ENCODE measurements at places on chromosomes 6 and 20.

DNA sequence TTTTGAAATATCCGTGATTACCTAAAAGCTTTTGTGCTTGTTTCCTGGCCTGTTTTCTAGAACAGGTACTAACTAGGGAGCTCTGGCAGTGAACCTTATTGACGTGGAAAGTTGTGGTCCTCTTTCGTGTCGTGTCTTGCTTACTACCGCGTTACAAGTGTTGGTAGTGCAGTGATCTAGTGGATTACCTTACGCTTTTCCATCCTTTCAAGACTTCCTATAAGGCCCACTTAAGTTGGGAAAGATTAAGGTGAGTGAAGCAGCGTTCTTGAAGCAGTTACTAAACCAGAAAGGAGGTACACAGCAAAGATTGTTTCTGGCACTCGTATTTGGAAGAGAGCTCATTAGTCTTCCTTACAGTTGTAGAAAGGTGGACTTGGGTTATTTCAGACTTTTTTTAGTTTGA lies 1.9 kb downstream of the PNRC1 start:
- H3K4me1 ChIP-seq: no peaks in the 10 kb centered on the region
- peak overlapping the region; percentile 100 for H3K27ac ChIP-seq
- H3K36me3 ChIP-seq: no peaks in the 10 kb centered on the region
- peak overlapping the region; percentile 84 for H3K4me3 ChIP-seq

- no peaks in the 10 kb centered on the region for H3K36me3 ChIP-seq
- no peak overlapping the region for H3K4me3 ChIP-seq
- H3K27me3 ChIP-seq: peaks cover 35% of the 10 kb centered on the region
- H3K4me1 ChIP-seq: peaks cover 58% of the 10 kb centered on the region
- H3K27ac ChIP-seq: peak overlapping the region; percentile 49
- DNase-seq: no peak
These were observed 2.4 kb upstream of the TNXB start for GRCh38 chr6:32111424-32112066.

DNA sequence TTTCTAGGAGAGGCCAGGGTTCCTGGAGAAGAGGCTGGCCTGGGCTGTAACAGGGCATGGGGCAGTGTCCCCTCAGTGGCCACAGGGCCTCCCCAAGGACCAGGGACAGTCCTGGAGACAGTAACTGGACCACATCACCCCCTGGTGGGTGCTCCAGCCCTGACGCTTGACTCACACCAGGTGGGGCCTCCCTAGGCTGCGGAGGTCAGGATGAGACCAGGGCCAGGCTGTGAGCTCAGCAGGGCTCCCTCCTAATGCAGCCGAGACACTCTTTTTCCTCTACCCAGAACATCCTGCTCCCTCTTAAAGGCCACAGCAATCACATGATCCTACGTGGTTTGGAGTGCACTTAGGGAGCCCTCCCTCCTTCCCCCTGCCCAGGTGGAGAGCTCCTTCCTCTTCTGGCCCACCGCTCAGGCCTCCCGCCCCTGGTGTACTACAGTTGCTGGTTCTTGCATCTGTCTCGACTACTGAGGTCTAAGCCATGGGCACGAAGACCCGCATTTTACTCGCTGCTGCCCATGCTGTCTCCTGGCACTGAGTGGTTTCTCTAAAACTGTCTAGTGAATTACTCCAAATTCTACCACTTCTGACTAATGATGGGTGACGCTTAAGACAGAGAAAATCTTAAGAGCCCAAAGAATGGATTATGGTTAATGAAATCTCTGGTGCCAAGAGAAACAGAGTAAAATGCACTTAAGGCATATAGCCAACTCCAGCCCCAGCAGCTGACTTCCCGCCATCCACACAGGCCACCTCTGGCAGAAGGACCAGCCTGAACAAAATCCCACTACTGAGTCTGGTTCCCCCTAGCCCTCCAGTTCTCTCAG lies 166.1 kb upstream of the CST7 start:
- H3K27ac ChIP-seq: no peak overlapping the region
- DNase-seq: no peak
- no peak overlapping the region for H3K4me3 ChIP-seq

DNA sequence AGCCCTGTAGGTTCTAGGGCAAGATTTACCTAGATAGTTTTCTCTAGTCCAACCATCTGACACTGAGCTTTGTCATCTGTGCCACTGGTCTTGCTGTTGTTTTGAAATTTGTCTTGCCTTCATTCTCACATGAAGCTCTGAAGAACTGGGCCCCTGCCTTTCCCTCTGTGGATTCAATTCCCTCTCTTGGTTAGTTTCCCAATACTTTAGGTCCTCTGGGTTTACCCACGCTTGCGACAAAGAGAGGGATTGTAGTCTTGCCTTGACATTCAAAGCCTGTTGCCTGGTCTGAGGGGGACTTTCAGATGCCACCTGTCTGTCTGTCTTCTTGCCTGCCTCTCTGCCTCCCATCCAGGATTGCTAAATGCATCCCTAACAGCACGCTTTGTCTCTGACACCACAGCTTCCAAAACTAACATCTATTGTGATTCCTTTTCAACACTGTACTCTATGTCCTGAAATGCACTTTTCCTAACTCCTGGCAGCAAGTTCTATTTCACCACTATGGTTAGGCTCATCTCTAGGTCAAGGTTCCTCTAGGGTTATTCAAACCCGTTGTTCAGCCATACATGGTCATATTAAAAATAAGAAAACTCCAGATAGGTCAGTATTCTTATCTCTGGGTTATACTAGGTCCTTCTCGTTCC lies 25.5 kb upstream of the MANEA start:
- no peak overlapping the region for H3K4me3 ChIP-seq
- H3K27ac ChIP-seq: no peak overlapping the region
- no peak for DNase-seq
- no peaks in the 10 kb centered on the region for H3K4me1 ChIP-seq
- no peaks in the 10 kb centered on the region for H3K36me3 ChIP-seq

- H3K27ac ChIP-seq: no peak overlapping the region
- no peak for DNase-seq
- H3K4me1 ChIP-seq: no peaks in the 10 kb centered on the region
- H3K27me3 ChIP-seq: no peaks in the 10 kb centered on the region
- H3K36me3 ChIP-seq: no peaks in the 10 kb centered on the region
These were observed 80.3 kb upstream of the CNKSR3 start for GRCh38 chr6:154590756-154591155.

GRCh38 chr6:72580281-72580940 lies 41.5 kb upstream of the KCNQ5 start:
- no peaks in the 10 kb centered on the region for H3K4me1 ChIP-seq
- DNase-seq: no peak
- no peak overlapping the region for H3K27ac ChIP-seq
- H3K27me3 ChIP-seq: no peaks in the 10 kb centered on the region
- H3K4me3 ChIP-seq: no peak overlapping the region
- H3K36me3 ChIP-seq: no peaks in the 10 kb centered on the region

- no peaks in the 10 kb centered on the region for H3K27me3 ChIP-seq
- peaks cover 89% of the 10 kb centered on the region for H3K36me3 ChIP-seq
- DNase-seq: no peak
- no peak overlapping the region for H3K4me3 ChIP-seq
- no peak overlapping the region for H3K27ac ChIP-seq
These were observed 47.9 kb downstream of the DEK start for GRCh38 chr6:18216411-18216810.

GRCh38 chr20:17430125-17430950 lies 100.8 kb downstream of the BFSP1 start:
- no peak overlapping the region for H3K27ac ChIP-seq
- H3K27me3 ChIP-seq: peaks cover 8% of the 10 kb centered on the region
- H3K4me3 ChIP-seq: no peak overlapping the region
- no peak for DNase-seq
- no peaks in the 10 kb centered on the region for H3K36me3 ChIP-seq

DNA sequence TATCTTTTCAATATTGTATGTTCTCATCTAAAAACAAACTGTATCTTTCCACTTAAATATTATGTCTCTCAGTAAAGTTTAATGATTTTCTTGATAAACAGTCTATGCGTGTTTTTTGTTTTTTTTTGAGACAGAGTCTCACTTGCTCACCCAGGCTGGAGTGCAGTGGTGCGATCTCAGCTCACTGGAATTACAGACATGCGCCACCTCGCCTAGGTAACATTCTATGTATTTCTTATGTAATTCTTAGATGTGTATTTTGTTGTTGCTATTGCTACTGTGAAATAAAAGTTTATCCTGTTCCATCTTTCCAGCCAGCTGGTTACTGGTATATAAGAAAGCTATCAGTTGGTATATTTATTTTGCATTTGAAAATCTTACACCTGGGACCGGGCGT lies 29.4 kb downstream of the ABHD12 start:
- H3K4me3 ChIP-seq: no peak overlapping the region
- no peaks in the 10 kb centered on the region for H3K4me1 ChIP-seq
- no peaks in the 10 kb centered on the region for H3K27me3 ChIP-seq
- peak overlapping the region; percentile 45 for H3K27ac ChIP-seq
- H3K36me3 ChIP-seq: no peaks in the 10 kb centered on the region
- no peak for DNase-seq
